Activated CD8-positive, alpha-beta memory T cell treated with anti-CD3 and anti-CD28 coated beads for 1 hour (primary cell): ENCODE measurements at places on chromosomes 7 and 10.

GRCh38 chr7:149414745-149415390, 46.0 kb downstream of the ZNF777 start:
- peak; percentile 47 for DNase-seq

DNA sequence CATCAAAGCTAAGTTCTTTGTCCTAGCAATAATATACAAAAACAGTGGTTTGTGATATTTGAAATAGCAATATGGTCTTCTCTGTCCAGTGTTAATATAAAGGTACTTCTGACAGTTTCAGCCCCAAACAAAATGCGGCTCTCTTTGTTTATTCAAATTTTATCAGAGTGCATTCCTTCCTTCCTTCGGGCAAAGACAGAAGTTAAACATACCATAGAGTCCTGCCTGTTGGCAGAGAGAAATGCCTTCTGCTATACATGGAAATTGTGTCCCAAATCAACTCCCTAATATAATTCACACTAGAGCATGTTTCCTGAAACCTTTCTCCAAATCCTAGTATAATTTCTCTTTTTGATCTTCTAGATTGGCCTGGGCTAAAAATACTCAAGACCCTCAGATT, 21.2 kb upstream of the ATE1 start:
- no peak for DNase-seq

GRCh38 chr10:127227027-127227426, 30.6 kb upstream of the INSYN2A start:
- no peak for DNase-seq

GRCh38 chr10:122387572-122387971, 13.1 kb downstream of the PLEKHA1 start:
- no peak for DNase-seq

DNA sequence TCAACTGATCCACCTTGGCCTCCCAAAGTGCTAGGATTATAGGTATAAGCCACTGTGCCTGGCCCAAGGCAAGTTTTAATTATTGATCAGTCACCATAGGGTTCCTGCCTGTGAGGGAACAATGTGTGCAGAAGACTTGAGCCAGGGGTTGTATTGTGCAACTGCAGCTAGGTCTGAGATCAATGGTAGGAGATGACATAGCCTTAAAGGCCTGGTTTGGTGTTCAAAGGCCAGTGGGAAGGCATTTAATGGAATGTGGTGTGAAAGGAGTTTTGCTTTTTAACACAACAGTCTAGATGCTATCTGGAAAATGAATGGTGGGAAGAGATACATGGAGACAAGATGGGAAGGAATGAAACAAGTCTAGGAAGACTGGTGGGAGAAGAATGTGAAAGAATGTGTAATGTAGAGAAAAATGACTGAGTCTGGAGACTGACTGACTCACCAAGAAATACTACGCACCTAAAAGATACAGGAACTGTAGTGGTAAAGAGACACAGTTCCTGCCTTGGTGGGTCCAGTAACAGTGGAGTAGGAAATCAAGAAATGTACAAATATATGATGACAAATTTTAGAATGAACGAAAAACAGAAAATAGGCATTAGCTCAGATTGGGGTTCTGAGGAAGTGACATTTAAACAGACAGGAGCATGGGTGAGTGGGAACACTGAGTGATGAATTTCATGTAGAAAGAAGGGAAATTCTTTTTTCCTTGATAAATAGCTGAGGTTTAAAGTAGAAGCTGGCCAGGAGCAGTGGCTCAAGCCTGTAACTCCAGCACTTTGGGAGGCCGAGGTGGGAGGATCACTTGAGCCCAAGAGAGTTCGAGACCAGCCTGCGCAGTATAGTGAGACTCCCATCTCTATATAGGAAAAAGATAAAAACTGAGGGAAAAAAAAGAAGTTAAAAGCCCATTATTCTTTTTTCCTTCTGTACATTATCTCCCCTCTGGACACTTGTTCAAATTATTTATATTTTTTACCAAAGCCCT, 9.4 kb downstream of the HNRNPF start:
- no peak for DNase-seq

DNA sequence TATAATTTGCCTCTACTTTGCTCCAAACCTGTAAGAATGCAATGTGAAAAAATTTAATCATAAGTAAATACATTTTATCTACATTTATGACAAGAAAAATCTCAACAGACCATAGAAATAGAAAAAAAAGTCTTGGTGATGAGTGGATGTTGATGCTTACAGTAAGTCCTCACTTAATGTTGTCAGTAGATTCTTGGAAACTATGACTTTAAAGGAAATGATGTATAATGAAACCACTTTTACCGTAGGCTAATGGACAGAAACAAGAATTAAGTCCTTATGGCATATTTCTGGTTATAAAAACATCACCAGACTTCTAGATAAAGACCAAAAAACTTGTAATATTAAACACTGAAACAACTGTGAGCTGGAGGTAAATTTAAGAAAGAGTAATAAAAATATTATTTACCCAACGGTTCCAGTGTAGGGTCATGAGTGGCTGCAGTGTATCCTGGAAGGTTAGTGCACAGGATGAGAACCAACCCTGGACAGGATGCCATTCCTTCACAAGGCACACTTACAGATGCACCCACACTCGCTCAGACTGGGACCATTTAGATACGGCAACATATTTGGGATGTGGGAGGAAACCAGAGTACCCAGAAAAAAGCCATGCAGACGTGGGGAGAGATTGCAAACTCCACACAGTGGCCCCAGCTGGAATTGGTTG, 76.3 kb downstream of the GLCCI1 start:
- DNase-seq: no peak

- DNase-seq: no peak
Measured at GRCh38 chr7:18845700-18846099, 271.7 kb downstream of the TWIST1 start.

- DNase-seq: no peak
Measured at GRCh38 chr7:42344198-42344755, 107.3 kb upstream of the GLI3 start.

- DNase-seq: no peak
Measured at GRCh38 chr7:137657476-137658189, 189.1 kb downstream of the DGKI start.

- no peak for DNase-seq
Measured at GRCh38 chr7:108270385-108271015, 140.3 kb upstream of the LAMB4 start.

DNA sequence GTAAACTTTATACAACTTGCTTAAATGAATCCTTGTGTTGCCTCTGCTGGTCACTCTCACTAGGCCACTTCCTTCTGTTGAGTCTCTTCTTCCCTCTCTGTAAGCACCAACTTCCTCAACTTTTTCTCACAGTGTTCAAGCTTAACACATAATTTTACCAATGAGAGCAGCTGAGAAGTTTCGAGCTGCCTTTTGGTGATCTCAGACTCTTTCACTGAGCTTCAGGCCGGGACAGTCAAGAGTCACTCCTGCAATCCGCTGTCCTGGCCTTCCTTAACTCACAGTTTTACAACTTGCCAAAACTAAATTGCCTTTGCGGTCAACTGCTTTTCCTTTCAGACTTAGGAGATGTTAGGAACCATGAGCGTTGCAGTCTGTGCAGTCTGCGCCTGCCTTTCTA, 47.4 kb downstream of the PRPF18 start:
- no peak for DNase-seq

GRCh38 chr10:21505711-21506278, 19.7 kb downstream of the SKIDA1 start:
- no peak for DNase-seq

GRCh38 chr10:126839094-126839761, 66.0 kb upstream of the DOCK1 start:
- no peak for DNase-seq

DNA sequence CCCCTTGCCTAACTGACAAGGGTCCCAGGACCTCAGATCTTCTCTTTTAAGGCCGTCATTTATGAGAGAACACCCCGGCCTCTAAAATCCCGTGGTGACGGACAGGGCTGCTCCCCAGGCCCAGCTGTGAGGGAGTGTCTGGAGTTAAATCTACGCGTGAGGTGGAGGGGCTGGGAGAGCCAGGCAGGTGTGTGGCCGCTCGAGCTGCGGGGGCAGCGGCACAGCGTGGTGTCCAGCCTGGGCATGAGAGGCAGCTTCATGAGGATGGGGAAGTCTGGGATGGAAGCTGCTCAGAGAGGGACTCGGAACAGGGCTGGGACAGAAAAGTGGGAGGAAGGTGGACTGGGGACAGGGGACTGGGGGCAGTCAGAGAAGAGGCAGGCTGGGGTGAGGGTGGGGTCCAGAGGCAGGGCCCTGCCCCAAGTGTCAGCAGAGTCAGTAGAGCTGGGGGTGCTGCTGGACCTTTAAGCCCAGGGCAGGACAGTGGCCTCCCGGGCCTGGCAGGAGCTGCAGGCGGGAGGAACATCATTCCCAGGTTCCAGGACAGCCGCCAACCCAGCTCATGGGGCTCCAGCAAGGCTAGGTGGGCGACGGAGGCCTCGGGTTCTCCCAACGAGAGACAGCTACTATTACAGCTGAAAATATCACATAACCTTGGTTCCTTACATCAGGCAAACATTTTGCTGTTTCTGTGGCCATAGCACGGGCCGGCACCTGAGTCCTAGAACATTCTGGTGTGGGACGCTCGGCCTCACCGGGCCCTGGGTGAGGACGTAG, 55.2 kb downstream of the JAKMIP3 start:
- DNase-seq: no peak

DNA sequence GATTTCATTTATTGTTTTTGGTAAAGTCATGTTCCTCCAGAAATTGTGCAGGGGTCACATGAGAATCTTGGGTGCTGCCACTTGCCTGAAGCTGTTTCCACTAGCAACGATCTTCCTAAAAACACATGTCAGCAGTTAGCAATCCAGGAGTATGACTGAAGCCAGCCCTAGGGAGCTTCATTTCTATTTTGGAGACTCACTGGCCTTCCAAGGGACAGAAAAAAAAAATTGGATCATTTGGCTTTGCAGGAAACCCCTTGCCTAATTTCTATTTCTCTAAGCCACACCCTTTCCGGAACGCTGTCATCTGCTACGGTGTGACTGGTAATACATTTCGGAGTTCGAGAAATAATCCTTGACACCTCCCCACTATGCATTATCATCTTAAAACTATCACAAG, 204.7 kb downstream of the TAX1BP1 start:
- no peak for DNase-seq

DNA sequence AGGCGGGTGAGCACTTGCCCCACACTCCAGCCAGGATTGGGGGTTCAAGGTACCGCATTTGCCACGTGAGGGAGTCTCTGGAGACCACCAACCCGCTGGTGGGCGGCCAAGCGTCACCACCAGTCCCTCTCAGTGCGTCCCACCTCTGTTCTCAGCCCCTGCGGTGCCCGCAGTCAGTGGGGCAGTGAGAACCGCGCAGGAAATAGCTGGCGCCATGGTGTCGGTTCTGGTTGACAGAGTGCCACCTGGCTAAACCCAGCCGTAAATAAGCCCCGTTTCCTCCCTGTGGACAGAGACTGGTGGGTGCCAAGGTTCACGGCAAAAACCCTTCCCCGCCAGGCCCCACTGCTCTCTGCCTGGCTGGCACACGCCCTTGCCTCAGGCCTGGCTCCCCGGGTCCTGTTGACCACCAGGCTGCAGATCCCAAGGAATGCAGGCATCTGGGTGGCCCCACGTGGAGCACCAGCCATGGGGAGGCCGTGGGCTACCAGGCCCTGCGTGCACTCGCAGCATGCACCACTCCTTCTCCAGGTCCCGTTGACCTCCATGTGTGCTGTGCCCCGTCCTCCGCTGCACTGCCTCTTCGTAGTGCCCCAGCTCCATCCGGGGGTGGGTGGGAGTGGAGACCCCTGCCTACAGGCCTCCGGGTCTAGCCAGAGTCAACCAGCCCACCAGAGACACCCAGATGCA, 140.0 kb downstream of the LHPP start:
- DNase-seq: no peak
